ENCODE measurements at places on chromosomes 5 and 9.

GRCh38 chr5:15522187-15522520, 22.2 kb downstream of the FBXL7 start:
- DNase-seq: no peak

DNA sequence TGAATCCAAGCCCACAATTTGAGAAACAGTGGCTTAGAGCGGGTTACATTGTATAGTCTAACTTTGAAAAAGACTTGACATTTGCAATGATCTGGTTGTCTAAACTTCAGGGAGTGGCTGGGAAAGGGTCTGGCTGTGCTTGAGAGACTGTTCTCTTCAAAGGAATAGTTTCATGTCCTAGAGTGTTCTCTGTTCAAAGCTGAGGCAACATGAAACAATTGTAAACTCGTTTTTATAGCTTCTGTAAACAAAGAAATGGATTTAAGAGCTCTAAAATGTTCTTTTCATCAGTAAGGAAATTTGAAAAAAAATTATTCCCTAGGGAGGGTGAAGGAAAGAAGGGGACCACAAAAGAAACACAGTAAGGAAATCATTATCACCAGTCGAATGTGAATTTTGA, 41.6 kb downstream of the FOCAD start:
- no peak for DNase-seq

DNA sequence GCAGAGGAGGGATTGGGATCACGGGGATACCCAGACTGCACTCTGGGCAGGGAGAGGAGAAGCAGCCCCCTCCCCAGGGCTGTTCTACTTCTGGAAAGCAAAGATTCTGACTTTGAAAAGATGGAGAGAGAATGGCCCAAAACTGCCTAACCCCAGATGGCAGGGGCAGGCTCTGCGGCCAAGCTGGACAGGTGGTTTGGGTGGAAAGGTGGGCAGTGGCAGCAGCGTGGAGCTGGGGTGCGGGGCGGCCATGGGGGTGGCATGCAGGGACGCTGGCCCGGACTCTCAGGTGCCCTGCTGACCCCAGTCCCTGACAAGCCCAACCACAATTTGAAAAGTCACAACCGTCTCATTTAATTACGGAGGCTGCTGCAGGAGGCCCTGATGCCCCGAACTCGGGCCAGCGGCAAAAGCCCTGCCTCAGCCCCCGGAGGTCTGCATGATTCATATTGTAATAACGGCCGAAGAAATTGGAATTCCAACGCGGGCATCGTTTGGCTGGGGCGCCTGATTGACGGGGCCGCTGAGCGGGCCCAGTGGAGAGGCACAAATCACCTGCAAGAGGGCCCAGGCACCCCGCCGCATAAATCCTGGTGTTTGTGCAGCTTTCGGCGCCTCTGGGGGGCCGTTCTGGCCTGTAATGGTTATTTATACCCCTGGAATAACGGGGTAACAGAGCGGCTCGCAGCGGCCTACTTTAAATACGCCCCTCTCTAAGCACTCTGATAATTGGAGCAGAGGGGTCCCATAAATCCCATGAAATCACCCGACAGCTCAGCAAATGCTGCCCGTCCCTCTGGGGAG, 41.8 kb upstream of the FCN2 start:
- no peak for DNase-seq

GRCh38 chr9:124260769-124261603, 3.2 kb downstream of the NEK6 start:
- no peak for DNase-seq

GRCh38 chr5:31768784-31769183, 129.9 kb downstream of the PDZD2 start:
- DNase-seq: no peak

GRCh38 chr9:27627188-27627564, 53.9 kb upstream of the C9orf72 start:
- DNase-seq: no peak

GRCh38 chr5:41869151-41869723, 988 bp downstream of the OXCT1 start:
- peak; percentile 3 for DNase-seq

GRCh38 chr9:133261753-133262120, 13.3 kb downstream of the ABO start:
- DNase-seq: no peak

DNA sequence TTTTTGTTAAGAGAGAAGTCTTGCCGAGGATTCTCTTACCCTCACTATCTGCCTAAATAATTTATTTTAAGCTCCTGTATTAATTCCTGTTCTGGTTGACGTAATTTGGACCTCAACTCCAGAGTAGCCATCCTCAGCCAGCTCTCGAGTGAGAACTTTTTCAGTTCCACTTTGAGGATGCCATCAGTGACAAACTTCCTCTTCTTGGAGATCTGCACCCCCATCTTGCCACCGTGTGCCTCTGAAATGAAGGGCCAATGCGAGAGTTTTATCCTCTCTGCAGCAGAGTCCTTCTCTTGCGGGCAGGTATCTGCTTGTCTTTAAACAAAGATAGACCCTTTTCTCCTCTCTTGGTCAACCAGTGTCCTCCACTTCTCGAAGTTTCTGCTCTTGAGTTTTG, 19.5 kb upstream of the TMEM174 start:
- no peak for DNase-seq

DNA sequence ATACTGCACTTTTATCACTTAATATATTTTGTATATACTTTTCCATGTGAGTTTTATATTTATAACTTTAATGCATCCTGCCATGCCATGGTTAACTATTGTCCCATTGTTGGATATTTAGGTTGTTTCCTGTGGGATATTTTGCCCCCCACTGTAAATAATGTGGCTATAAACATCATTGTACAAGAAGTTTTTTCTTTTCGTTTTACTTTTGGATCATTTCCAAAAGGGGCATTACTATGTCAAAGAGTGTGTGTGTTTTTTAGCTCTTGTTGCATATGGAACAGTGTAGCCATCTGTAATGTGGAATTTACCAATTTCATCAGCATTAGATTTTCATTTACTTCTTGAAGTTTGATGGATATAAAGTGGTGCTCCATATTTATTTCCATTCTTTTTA, 13.3 kb downstream of the ITGA2 start:
- DNase-seq: no peak

- no peak for DNase-seq
Observed at GRCh38 chr5:110916381-110917049, 155.0 kb upstream of the TSLP start.

GRCh38 chr9:4148751-4149150, 151.1 kb downstream of the GLIS3 start:
- no peak for DNase-seq

DNA sequence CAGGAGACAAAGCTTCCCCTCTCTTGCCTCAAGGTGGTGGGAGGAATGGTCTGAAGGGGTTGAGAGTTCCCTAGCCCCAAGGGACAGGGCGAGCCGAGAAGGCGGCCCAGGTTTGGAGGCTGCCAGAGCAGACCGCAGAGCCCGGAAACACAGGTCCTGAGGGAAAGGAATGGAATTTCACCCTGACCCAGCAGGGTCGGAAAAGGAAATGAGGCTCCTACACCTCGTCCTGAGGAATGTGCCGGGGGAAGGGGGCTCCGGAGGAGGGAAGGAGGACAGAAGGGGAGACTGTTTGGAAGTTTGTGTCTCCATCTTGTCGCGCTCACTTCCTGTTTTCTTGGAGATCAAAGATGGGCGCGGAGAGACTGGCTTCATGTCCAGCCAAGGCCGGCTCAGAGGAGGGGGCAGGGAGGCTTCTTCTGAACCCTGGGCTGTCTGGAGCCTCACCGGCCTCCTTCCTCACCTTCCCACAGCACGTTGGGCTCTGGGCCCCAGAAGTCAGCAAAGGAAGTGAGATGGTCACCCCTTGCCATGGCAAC, 9.6 kb downstream of the ENG start:
- peak; percentile 64 for DNase-seq
